ENCODE measurements at places on chromosomes 6 and 20. TPM values are rescaled to one million over a fixed set of nuclear protein-coding genes. Genes with fewer than 3 reads are reported as not detected.

DNA sequence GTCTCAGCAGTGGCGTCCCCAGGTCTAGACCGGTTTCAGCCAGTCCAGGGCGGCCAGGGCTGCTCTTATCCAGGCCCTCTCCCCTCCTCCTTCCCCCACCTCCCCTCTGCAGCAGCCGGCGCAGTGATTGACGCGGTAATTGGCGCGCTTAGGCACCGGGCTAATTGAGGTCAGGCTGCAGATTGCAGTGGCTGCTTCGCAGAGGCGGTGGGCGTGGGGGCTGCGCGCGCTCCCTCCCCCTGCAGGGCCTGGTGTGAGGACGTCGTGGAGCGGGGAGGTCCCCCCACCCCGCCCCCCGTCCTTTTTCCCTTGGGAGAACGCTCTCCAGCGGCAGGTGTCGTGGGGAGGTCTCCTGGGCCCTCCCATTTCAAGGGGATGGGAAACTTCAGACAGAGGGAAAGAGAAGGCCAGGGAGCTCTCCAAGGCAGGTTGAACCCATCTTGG, 70.4 kb upstream of the BLCAP start:
- no peak for DNase-seq

DNA sequence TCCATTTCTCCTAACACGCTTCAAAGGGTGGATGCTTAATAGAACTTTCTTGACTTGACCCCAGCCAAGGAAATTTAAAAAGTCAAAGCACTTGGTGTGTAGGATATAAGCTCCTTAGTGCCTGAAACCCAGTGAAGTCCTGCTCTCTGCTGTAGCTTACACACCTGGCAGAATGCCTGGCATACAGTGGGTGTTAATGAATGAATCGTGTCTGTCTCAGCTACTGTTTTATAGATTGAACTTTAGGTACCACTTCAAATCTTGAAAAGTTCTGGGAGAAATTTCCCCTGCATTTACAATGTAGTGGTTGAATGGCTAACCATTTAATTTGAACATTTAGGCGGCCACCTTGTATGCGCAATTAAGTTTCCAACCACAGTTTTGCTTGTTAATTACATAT, 70.5 kb upstream of the ZNF217 start:
- DNase-seq = no peak

- DNase-seq = no peak
These were observed 733.9 kb downstream of the CBLN4 start for GRCh38 chr20:55271371-55271770.

DNA sequence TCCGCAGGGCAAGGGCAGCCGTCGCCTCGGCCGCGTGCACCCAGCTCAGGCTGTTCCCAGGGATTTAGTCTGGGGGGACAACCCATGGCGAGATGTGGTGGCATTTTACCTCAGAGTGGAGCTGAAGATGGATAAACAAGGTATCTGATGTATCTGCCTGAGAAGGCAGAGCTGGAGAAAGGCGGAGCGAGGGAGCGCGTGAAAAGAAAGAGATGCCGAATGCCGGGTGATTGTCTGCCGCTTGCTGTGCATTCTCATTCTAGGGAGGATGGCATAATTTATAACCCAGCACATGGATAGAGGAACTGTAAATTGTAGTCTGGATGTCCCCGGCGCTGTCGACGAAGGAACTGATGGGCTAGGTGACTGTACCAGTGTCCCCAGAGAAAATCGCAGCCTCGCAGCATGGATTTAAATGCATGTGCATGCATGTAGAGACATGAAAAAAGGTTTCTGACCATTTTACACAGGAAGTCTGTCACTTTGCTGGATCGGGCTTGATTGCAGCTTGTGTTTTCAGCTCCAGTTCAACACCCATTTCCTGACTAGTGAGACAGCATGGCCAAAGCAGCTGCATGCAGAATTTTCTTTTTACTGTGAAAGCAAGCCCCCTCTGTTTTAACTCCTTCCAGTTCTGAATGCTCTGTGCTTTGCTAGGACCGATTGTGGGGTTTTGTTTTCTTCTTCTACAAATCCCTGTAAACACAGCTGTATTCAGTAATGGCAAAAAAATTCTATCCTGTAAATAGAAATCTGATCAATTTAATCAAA, 149.7 kb downstream of the PRL start:
- DNase-seq = no peak

DNA sequence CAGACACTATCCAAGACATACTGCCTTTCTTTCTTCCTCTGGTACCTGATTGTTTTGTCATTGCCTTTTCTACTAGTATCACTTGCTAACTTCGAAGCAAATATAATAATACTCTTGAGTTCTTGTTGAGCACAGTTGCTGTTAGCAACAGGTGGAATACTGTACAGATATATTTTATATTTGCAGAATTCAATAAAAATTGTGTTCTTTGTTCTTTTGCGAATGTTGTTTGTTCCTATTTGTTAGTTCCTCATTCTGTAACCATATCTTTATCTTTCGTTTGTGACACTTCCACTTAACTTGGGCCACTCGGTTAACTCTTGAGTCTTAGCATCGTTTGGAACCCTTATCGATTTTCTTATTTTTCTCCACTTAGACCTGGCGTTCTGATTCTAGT, 868 bp downstream of the CYB5R4 start:
- DNase-seq = no peak

GRCh38 chr6:109676724-109677123, 14.3 kb downstream of the AK9 start:
- no peak for DNase-seq

DNA sequence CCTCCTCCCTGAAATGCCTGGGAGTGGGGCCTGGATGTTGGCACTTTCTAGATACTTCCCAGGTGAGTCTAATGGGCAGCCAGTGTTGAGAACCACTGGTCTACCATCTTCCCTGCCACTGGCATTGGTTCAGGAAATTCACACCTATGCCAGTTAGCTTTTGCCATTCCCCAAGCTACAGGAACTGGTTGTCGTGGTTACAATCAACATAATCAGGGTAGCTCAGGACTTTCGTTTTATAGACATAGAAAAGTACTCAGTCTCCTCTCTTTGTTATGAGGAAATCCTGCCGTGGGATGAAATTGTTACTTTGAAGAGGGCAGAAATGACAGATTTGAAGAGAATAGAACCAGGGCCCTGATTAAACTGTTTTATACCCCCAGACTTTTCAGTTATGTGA, 127.9 kb upstream of the FOXO3 start:
- no peak for DNase-seq

GRCh38 chr20:33359399-33360261, 41.7 kb downstream of the CDK5RAP1 start:
- no peak for DNase-seq

DNA sequence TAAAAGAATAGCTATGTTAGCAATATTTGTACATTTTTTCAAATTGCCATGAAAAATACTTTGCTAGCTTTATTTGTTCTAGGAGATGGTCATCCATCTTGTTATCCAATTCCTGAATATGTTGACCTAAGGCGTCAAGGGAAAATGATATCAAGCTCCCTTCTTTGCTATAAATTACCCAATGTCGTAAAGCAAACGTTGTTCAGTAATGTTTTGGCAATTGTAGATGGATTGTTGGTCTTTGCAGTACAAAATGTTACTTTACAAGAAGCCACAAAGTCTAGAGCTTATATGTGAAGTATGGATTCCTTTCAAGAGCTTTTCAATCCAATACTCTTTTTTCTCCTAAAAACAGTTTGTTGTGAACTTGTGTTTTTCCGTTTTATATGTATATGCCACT, 3.3 kb downstream of the NCR2 start:
- no peak for DNase-seq

DNA sequence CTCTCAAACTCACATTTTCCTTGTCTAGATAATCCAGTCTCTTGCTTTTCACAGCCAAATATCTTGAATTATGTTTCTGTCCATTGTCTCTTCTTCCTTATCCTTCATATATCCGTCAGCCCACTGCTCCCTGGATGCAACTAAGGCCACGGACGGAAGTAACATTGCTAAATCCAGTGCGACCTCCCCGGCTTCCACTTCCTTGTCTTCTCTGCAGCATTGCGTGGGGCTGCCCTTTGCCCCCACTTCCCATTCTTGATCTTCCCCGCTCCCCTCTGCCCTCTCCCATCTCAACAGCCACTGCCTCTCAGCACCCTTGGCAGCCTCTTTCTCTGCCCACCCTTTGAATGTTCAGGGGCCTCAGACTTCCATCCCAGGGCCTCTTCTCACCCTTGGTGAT, 190.4 kb upstream of the UST start:
- no peak for DNase-seq

DNA sequence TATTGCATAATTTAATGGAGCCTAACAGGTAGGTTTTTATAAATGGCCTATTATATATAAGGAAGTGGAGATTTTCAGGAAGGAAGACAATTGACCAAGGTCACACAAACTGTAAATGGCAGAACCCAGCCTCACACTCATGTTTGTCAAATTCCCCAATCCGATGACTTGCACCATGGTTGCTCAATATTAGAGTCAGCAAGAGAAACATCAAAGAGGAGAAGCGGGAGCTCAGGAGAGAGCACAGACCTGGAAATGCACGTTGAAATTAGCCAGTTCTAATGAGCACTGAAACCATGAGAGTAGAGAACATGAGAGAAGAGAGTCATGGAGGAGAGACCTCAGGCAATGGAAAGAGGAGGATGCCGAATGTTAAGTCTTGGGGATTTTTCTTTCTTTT, 13.5 kb upstream of the MLIP start:
- DNase-seq = no peak

- no peak for DNase-seq
These were observed 81.7 kb upstream of the RIPOR2 start for GRCh38 chr6:25017486-25017885.

Gene NELFCD
- total RNA-seq = 70.6 TPM

Gene PRSS16
- 13.0 TPM for total RNA-seq

Gene TOMM34
- 57.1 TPM for total RNA-seq

Gene SSTR4
- total RNA-seq = not detected

Gene BANF2
- not detected for total RNA-seq

Gene FNDC1
- total RNA-seq = 0.26 TPM

Gene CFAP61
- 0.39 TPM for total RNA-seq

Gene SGK2
- total RNA-seq = 29.8 TPM

Gene TCF21
- total RNA-seq = 8.2 TPM
